ENCODE measurements at places on chromosomes 4 and X.

DNA sequence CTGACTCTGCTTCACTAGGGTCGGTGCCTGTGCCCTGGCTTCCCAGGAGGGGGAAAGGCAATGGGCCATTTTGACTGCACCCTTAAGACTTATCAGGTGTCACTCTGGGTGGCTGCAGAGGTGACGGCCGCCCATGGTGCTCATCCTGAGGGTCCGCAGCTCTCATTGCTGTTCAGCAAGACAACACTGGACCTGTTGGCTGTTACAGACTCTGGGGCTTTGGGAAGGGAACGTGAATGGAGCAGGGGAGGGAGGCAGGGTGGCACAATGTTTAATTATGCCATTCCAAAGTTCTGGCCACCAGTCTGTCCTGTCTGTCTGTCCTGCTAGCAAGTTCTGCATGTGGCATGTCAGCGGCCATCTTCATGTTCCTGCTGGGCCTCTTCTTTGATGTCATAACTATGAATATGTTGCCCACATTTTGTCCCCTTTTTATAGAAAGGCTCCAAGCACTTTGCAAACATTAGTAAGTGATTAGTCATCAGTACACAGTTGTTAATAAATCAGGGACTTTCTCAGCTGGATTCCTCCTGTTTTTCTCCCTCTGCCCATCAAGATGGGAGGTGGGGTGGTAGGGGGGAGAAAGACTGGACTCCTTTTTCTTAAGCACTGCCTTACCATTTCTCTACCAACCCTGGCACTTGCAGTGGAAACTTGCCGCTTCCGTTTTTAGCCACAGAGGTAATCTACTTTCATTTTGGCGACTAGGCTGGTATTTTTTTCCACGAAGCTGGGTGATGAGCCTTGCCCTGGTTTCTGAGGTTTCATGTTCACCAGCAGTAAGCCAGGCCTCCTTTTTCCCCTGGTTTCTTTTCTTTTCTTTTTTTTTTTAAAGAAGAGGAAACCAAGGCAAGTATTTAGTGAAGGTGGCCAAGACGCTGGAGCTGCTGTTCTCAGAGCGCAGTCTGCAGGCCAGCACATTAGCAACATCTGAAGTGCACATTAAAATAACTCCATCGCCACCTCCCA, 88.6 kb upstream of the TRIM2 start:
- DNase-seq = peak; percentile 72
- H3K4me1 ChIP-seq = peaks cover 10% of the 10 kb centered on the region
- peak overlapping the region; percentile 19 for H3K27ac ChIP-seq
- H3K36me3 ChIP-seq = no peaks in the 10 kb centered on the region
- no peaks in the 10 kb centered on the region for H3K27me3 ChIP-seq

DNA sequence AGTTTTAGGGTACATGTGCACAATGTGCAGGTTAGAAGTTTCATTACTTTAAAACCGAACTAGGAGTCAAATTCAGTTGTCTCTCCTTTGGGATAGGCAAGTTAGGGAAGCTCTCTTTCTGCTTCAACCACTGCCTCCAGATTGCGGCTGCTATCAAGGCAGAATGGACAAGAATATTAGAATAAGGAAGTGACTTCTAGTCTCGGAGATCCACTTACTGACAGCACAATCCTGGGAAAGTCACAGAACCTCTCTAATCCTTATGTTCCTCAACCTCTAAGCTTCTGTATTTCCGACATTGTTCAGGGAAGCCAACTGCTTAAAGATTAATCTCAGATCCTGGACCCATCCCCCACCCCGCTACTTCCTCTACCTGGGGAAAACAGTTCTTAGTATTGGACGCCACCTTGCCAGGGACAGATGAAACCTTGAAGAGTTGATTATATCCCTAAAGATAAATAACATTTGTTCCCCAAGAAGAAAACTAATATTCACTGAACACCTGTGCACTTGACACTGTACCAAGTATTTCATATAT, 2.1 kb downstream of the NUP62CL start:
- H3K4me1 ChIP-seq = no peaks in the 10 kb centered on the region
- H3K36me3 ChIP-seq = no peaks in the 10 kb centered on the region
- H3K27ac ChIP-seq = no peak overlapping the region
- DNase-seq = no peak

GRCh38 chr4:119233750-119234149, 21.2 kb downstream of the USP53 start:
- no peaks in the 10 kb centered on the region for H3K36me3 ChIP-seq
- H3K27ac ChIP-seq = no peak overlapping the region
- no peak for DNase-seq
- no peaks in the 10 kb centered on the region for H3K4me1 ChIP-seq
- H3K4me3 ChIP-seq = no peak overlapping the region

DNA sequence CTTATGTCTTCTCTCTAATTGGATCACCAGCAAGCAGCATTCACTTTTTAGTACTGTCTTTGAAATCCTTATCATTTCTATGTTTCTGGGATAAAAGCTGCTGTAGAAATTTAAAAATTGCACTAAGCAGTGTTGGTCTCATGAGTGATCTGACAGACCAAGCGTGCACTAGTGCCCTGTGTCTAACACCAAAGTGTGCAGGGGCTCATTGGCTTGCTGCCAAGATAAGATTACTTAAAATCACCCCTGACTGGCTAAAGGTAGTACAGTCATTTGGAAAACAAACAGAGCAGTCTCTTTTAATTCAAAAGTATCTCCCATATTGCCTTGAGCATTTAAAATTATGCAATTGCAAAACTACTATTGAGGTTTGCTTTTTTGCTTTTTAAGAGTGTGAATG, 304.6 kb downstream of the ARAP2 start:
- no peak overlapping the region for H3K4me3 ChIP-seq
- H3K36me3 ChIP-seq = no peaks in the 10 kb centered on the region
- DNase-seq = no peak
- H3K27me3 ChIP-seq = no peaks in the 10 kb centered on the region
- H3K4me1 ChIP-seq = no peaks in the 10 kb centered on the region

DNA sequence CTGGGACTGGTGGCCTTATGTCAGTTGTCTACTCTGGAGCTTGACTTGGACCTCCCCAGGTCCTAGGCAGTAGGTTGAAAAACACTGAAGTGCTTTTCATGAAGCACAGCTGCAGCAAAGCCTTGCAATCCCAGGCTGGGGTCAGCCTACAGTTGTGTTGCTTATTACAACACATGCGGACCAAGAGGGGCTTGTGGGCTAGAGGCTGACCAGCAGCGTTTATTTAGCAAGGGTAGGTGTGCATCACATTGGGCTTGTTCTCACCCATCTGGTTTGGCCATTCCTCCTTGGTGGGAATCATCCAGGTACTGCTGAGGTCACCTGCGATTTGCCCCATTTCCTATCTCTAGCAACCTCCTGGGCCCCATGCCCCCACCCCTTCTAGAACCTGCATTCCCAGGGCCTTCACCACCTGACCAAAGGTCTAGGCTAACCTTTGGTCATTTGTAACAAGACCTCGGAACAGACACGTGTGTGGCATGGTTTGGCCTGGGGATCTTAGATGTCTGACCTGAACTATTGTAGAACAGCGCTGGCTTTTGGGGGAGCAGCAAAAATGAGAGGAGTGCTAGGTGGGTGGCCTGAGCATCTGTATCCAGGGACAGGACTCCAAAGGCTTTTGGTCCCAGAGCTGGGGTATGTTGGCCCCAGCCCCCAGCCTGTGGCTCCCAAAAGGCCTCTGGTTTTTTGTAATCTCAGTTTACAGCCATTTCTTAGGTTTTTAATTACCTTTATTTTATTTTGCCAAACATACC, 3.0 kb downstream of the RPL10 start:
- no peaks in the 10 kb centered on the region for H3K27me3 ChIP-seq
- no peak overlapping the region for H3K4me3 ChIP-seq
- H3K4me1 ChIP-seq = no peaks in the 10 kb centered on the region
- peak; percentile 41 for DNase-seq
